Central memory CD4-positive, alpha-beta T cell (primary cell): ENCODE measurements at places on chromosomes 12 and 14.

- DNase-seq, result no peak
Observed at GRCh38 chr14:92507174-92507768, 6.3 kb upstream of the RIN3 start.

DNA sequence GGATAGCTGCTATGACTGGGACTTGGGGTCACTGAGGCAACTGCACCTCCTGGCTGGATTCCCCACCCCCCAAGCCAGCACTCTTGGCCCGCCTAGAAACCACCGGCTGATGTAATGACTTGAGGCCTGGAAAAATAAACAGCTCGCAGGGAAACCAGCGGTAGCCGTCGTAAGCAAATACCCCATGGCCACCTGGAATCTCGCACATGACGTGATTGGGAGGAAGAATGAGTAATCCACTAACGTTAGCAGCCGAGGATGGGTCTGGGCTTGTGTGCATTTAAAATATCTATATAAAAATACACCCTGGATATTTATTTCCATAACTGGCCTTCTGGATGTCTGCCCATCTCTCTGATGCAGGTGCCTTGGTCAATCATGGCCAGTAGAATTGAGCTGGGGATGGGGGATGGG is 120.1 kb downstream of the SMOC1 start:
- no peak for DNase-seq

GRCh38 chr14:29865299-29865698 is 62.3 kb downstream of the PRKD1 start:
- no peak for DNase-seq

- no peak for DNase-seq
Observed at GRCh38 chr12:43095669-43096280, 456.2 kb downstream of the ADAMTS20 start.

GRCh38 chr14:78022059-78022458 is 148.1 kb upstream of the NRXN3 start:
- no peak for DNase-seq

- DNase-seq, result no peak
Observed at GRCh38 chr12:81022531-81022930, 55.3 kb upstream of the ACSS3 start.

DNA sequence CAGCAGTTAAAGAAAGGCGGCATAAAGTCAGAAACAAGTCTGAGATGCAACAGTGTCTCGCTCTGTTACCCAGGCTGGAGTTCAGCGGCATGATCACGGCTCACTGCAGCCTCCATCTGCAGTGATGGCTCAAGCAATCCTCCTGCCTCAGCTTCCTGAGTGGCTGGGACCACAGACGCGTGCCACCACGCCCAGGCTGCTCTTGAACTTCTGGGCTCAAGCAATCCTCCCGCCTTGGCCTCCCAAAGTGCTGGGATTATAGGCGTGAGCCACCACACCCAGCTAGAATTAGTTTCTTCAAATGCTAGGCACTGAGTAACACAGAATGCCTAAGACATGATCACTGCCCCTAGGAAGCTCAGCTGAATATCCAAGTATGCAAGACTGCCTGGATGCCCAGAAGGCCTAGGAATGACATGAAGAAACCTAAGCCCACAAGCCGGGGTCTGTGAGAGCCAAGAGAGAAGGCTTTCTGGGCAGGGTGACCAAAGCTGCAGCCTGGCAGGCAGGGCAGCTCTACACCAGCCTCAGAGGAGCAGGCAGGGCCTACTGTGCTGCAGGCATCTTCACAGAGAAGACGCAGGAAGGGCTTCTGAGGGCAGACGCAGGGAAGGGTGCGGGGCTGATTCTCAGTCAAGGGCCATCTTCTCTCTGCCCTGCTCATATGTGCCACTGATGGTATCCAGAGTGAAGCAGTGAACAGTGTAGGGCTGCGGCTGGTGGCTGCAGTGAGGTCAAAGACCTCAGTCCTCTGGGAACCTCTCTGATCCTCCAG is 4.3 kb upstream of the PPP2R5C start:
- no peak for DNase-seq

DNA sequence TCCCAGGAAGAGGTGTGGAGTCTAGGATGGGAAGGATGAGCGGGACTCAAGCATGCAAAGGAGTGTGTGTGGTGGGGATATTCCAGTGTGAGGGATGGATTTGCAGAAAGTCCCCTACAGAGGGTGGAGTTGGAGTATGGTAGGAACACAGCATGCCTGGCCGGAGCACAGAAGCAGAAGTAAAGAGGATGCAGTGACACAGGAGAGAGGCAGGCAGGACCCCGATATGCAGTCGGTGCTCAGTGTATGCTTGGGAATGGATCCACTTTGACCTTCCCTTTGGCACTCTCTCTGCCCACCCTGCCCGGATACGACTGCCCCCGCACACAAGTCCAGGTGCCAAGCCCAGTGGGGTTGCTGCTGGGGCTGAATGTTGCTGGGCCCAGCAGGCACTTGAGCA is 21.3 kb downstream of the WSCD2 start:
- DNase-seq, result no peak
